ENCODE measurements at places on chromosomes 1 and 21.

DNA sequence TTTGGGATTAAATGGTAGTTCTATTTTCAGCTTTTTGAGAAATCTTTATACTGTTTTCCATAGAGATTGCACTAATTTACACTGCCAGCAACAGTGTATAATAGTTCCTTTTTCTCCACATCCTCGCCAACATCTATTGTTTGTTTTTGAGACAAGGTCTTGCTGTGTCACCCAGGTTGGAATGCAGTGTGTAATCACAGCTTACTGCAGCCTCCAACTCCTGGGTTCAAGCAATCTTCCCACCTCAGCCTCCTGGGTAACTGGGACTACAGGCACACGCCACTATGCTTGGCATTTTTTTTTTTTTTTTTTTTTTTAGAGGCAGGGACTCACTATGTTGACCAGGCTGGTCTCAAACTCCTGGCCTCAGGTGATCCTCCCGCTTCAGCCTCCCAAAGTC, 164.5 kb upstream of the CXADR start:
- no peak for DNase-seq

DNA sequence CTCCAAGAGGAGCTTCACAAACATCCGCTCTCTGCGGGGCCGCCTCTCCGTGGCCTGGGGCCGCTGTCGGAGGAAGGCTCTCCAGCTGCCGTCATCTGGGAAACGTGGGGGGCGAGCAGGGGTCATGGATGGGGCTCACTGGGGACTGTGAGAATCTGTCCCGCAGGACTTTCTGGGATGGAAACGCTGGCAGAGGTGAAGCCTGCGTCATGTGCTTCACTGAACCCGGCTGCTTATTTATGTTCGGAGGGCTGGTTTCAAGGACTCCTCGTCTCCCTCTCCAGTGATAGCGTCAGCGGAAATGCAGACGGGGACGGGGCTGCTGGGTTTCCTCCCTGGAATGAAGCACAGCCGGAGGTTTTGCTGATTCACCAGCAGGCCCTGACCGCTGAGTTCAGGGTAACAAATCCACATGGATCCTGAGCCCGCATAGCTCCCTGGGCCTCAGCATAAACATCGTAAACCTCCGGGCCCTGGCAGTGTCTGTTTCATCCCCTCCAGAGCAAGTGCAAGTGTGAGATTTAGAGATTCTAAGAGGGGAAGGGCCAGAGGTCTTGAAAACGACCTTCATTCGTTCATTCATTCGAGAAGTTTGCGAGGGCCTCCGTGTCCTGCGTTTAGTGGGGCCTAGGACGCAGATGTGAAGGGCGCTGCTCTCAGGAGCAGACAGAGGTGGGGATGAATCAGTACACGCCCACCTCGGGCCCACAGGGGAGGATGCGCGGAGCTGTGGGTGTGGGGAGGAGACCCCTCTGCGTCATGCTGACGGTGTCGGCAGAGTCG, 7.0 kb upstream of the POFUT2 start:
- DNase-seq, result no peak

DNA sequence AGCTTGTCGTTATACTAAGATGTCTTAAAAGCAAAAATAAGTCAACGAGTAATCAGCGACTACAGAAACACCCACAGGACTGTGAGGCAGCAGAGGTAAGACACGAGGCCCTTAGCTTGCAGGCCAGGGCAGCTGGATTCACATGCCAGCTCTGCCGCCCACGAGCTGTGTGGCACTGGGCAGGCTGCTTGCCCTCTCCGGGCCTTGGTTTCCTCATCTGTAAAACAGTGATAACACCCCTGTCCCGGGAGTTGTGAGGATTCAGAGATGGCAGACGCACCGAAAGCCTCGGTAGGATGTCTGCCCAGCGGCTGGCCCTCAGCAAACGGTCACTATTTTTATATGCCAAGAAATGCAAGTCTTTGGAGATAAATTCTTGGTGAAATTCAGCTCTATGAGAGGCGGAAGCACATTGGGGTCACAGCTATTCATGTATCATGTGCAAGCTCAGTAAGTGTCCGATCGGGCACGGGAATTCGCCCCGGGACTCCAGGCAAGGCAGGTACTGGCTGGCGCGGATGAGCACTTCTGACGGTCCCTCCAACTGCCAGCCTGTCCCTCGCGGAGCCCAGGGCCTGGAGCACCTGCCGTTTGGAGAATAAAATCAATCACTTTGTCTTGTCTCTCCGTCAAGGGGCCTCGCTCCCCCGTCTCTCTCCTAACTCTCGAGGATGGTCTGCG, 1.1 kb downstream of the C2CD2 start:
- DNase-seq, result no peak

GRCh38 chr1:26084844-26085243, 17.4 kb upstream of the TRIM63 start:
- DNase-seq, result no peak

DNA sequence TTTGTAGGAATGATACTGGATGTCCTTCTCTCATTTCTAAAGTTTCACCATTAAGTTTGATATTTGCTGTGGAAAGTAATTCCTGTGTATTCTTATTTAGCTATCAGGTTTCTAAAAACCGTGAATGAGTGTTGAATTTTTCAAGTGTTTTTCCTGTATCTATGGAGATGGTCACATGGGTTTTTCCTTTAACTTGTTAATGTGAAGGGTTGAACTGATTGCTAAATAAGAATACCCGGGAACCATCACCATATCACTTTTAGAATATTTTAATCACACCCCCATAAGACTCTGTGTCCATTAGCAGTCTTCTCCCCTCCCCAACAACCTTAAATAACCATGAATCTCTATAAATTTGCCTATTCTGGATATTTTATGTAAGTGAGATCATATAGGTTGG, 16.5 kb upstream of the ASAP3 start:
- no peak for DNase-seq

- DNase-seq, result no peak
Measured at GRCh38 chr1:63937461-63938022, 163.7 kb downstream of the ROR1 start.

DNA sequence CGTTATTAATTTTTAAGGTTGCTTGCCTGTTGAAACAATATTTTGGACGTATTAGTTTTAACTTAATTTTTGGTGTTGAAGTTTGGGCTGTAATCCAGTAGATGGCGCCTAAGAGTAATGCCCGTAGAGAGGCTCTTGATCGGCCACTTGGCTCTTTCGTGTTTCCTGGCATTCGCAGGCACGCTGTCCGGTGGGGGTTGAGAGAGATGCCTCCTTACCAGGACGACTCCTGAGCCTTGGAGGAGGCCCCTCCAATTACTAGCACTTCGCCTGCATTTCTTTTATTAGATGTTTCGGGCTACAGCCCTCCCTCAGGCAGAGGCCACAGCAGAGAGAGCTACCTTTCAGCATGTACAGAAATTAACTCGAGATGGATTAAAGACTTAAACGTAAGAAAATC, 12.0 kb downstream of the OR2M4 start:
- DNase-seq, result no peak

Data from activated gamma-delta T cell treated with anti-CD3 and anti-CD28 coated beads, Interleukin-2, amount 50 U/mL, for 16 hours (primary cell).